ENCODE measurements at places on chromosomes 12 and 14. TPM values are rescaled to one million over a fixed set of nuclear protein-coding genes. Genes with fewer than 3 reads are reported as not detected.

Gene PLEKHA5
- polyA plus RNA-seq, result 27.8 TPM

Gene SERPINA10
- polyA plus RNA-seq, result not detected

Gene TMEM233
- 0.07 TPM for polyA plus RNA-seq

Gene ZNF385A
- polyA plus RNA-seq, result 49.9 TPM

Gene DPF3
- 0.37 TPM for polyA plus RNA-seq

Gene FAM90A1
- polyA plus RNA-seq, result 0.18 TPM

Gene LAG3
- polyA plus RNA-seq, result 0.88 TPM
